ENCODE measurements at places on chromosomes 5 and 9.

DNA sequence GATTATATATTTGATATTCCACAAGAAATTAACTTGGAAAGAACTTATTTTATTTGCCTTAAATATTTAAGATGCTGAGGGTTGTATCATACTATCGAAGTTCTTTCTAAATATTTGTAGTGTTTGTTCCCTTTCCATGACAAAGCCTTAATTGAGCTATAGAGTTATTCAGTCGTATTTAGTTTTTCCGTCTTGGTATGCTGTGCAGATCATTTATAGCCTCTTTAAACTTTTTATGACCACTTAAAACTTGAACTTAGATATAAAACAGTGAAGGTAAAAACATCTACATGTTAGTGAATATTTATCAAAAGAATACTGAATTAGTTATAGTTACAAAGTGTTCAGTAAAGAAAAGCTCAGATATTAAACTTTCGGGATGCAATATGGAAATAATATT, 74.4 kb downstream of the PARP8 start:
- DNase-seq = no peak

GRCh38 chr5:15203376-15203775, 296.6 kb upstream of the FBXL7 start:
- no peak for DNase-seq

DNA sequence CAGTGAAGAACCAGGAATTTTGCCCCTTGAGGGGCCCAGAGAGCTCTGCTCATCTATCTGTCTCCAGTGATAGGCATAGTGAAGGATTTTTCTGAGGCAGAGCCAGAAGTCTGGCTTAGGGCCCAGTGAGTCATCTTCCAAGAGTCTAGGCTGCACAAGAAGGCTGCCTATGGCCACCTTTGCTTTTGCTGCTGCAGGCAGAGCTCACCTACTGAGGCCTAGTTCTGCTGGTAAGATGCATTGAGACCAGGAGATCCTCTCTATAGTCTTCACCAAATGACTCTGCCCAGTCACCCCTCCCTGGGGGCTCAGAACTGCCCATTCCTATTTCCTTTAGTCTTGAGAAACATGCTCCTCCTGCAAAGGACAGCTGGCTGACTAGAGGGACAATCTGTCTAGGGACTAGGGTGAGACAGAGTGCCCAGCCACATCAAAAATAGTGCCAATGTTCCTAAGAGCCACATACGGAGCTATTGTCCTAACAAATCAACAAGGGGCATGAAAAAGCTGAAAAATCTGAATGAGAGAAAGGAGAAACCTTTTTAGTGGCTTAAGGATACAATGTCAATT, 40.3 kb upstream of the CDKN2AIPNL start:
- no peak for DNase-seq

- no peak for DNase-seq
Observed at GRCh38 chr5:67496051-67496450, 299.5 kb upstream of the CD180 start.

DNA sequence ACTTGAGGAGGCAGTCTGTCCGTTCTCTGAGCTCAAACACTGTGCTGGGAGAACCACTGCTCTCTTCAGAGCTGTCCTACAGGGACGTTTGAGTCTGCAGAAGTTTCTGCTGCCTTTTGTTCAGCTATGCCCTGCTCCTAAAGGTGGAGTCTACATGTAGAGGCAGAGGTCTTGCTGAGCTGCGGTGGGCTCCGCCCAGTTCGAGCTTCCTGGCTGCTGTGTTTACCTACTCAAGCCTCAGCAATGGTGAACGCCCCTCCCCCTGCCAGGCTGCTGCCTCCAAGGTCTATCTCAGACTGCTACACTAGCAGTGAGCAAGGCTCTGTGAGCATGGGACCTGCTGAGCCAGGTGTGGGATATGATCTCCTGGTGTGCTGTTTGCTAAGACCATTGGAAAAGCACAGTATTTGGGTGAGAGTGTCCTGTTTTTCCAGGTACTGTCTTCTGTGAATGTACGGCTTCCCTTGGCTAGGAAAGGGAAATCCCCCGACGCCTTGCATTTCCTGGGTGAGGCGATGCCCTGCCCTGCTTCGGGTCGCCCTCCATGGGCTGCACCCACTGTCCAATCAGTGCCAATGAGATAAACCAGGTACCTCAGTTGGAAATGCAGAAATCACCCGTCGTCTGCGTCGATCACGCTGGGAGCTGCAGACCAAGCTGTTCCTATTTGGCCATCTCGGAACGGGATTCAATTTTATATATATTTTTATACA, 58.5 kb downstream of the CNTRL start:
- DNase-seq = no peak

DNA sequence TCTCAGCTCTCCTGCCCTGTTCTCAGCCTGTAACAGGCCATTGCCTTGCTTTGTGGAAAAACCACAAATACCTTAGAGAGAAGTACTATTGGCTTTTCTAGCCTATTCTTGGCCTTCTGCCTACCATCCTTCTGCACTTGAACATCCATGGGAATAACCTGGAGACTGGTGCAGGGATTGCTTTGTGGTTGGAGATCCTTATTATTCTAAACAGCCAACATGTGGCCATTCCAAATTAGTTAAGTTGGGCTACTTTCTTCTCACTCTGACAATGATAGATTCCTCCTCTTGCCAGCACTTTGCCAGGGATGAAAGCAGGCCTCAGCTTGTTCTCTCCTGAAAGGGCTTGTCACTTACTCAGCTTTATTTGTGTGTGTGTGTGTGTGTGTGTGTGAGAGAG, 240.4 kb downstream of the GLIS3 start:
- no peak for DNase-seq

DNA sequence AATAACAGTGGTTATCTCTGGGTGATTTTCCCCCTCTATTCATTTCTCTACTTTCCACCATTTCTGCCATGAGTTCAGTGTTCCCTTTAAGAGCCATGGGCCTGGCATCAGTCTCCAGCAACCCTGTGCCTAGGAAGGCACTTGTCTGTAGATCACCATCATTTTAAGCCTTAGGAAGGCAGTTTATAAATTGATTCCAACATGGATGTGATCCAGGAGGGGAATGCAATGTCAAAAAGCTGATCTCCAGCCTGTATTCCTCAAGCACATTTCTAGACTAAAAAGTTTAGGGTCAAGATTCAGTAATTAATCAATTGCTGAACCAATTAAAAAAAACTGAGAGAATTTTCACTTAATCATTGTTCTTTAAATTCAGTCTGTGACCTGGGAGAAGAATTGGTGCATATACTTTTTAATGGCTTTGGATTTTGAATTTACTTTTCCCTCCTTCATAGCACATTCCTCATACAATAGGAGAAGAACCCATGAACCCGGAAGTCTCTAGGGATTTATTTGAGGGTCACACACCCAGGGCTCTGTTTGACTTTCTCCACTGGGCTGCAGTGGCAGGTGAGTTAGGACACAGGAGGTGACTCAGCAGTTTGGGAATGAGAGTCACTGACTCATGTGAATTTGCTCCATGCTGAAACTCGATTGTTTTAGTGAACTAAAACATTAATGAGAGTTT, 6.1 kb upstream of the ERMP1 start:
- no peak for DNase-seq

DNA sequence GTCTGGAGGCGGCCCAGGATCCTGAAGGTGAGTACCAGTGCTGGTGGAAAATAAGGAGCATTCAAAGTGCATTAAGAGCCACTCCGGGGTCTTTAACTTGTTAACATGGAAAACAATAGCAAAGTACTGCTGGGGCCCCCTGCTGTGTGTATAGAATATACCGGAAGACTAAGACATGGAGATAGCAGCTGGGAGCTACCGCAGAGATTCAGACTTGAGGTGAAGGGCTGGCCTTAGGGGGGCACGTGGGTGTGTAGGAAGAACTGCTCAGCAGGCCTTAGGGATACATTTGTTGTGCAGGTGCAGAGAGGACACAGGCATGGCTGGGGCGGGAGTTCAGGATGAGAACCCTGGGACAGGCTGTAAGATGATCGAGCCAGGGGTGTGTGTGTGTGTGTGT, 1.2 kb upstream of the DMRT1 start:
- no peak for DNase-seq

Measured in C1 segment of cervical spinal cord (tissue), 14 donors.